ENCODE measurements at places on chromosomes 2 and 18. TPM values are rescaled to one million over a fixed set of nuclear protein-coding genes. Genes with fewer than 3 reads are reported as not detected.

DNA sequence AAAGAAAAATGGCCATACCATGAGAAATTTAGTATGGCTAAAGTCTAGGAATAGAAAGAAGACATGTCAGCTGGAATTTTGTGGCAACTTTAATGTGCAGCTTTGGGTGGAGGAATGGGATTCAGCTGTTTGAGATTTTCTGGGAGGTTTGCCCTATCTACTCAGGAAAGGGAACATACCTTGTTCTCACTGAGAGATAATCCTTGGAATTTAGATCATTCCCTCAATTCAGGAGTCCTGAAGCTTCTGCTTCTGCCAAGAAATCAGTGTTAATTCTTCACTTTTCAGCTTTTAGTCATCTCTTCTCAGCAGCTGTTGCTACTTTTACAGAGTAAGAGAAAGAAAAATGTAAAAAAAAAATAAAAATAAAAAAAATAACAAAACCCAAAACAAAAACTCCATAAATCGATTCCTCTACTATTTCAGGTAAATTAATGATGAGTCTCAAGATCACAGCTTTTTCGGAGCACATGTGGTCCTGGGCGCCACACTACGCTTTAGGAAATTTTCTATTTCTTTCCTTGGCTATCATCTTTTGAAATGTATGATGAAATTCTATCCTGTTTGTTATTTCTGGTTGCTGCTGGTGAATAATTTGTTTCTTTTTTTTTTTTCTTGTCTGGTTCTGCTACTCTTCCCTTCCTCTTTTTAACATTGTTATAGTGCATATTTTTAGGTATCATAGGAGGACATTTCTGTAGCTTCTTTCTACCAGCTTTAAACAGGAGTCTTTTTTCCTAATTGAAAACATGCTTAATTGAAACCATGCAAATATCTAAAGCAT, 18.9 kb upstream of the BAZ2B start:
- no peak for DNase-seq

- no peak for DNase-seq
These were observed 98.2 kb upstream of the TTC39C start for GRCh38 chr18:23916338-23916737.

Gene CCDC148
- total RNA-seq, result not detected

DNA sequence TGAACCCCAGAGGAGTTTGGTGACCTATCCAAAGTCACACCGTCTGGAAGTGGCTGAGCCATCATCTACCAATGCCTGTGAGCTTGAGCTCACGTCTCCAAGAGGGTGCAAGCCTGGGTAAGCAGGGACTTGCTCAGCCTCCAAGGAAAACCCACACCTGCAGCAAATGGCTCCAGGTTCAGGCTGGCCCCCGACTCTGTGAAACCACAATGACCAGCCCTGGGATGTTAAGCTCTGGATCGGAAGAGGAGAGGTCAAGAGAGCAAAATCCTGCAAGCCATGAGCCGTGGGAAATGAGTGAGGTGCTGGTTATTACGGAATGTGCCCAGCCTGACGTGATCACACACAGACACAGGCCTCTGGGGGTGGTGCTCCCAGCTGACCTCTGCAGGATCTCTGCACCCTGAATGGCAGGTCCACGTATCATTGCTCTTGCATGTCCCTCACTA, 94.1 kb upstream of the OTOS start:
- DNase-seq, result no peak

Gene SCYGR4
- not detected for total RNA-seq

- no peak for DNase-seq
These were observed 716.4 kb downstream of the RNF144A start for GRCh38 chr2:7633566-7634153.
